Foreskin fibroblast (primary cell): ENCODE measurements at places on chromosomes 5 and 9.
A peak's percentile ranks its signal among the peaks of the same experiment; 100 is the strongest.

DNA sequence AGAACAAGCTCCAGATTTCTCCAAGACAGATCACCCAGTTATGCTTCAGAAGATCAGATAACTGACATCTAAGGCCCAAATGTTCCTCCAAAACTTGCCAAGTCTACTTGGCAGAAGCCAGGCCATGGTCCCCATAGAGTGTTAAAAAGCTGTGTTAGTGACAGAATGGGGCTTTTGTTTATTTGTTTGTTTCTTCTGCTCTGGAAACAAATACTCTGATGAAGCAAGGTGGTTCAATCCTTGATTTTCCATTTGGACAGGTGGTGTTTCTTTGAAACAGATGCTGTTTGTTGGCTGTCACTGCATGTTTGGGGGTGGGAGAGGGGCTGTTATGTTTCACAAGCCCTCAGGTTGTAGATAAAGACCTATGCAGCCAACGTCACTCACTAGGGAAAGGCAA lies 264.0 kb downstream of the FAM114A2 start:
- no peak for DNase-seq

DNA sequence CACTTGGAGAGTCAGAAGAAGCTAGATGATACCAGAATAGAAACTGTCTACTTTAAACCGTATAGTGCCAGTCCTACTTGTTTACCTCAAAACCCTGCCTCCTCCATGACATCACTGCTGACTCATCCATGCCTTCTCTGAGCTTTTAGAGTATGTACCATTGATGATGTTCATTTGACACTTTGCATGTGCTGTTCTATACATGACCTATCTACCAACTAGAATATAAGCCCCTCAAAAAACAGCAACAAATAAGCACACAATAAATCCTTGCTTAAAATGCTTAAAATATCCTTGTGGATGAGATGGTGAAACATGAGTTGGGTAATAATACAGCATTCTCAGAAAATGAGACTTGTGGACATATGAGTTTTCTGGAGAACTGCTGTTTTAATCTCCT lies 2.6 kb downstream of the CTNNAL1 start:
- peak; percentile 82 for DNase-seq

DNA sequence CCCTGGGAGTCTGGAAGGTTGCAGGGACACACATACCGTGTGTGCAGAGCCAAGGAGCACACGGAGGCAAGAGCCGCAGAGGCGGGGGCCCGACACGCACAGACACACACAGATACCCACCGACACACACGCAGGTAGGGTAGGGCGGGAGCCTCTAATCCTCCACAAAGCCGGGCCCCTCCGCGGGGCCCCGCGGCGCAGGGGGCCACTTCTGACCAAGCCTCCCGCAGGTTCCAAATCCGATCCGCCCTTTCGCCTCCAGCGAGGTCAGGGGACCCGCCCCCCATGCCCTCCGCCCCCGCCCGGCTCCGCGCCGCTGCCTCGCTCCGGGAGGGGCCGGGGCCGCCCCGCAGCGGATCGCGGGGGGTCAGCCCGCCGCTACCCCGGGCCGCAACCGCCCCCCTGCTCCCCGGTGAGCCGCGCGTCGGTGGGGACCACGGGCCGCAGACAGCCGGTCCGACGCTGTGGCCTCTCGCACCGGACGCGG lies 1.4 kb upstream of the LMX1B start:
- DNase-seq: no peak

DNA sequence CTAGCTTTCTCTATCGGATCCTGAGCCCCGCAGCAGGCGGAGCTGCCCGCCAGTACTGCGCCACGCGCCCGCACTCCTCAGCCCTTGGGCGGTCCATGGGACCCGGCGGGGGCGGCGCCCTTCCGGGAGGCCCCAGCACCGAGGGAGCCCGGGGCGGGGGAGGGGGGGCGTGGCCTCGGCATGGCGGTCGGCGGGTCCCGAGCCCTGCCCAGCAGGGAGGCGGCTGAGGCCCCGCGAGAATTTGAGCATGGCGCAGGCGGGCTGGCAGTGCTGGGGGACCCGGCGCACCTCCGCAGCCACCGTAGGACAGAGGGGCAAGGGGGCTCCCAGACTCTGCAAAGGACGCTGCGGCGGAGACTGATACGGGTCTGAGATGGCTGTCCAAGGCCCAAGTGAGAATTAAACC lies 6.8 kb downstream of the ZDHHC11B start:
- no peak for DNase-seq

GRCh38 chr5:172423379-172424110 lies 30.8 kb downstream of the SH3PXD2B start:
- DNase-seq: no peak
